HCT116 (cell line): ENCODE measurements at places on chromosomes 2 and 18. TPM values are rescaled to one million over a fixed set of nuclear protein-coding genes. Genes with fewer than 3 reads are reported as not detected.

Gene FIGLA
- total RNA-seq, result not detected

Gene LYG1
- 3.8 TPM for total RNA-seq

Gene CYTIP
- 0.64 TPM for total RNA-seq

Gene TUBA3E
- not detected for total RNA-seq

Gene TMEM37
- total RNA-seq, result 2.3 TPM

Gene CNRIP1
- not detected for total RNA-seq

Gene ANKRD30BL
- not detected for total RNA-seq

Gene ALMS1
- total RNA-seq, result 20.5 TPM

Gene SPP2
- not detected for total RNA-seq

DNA sequence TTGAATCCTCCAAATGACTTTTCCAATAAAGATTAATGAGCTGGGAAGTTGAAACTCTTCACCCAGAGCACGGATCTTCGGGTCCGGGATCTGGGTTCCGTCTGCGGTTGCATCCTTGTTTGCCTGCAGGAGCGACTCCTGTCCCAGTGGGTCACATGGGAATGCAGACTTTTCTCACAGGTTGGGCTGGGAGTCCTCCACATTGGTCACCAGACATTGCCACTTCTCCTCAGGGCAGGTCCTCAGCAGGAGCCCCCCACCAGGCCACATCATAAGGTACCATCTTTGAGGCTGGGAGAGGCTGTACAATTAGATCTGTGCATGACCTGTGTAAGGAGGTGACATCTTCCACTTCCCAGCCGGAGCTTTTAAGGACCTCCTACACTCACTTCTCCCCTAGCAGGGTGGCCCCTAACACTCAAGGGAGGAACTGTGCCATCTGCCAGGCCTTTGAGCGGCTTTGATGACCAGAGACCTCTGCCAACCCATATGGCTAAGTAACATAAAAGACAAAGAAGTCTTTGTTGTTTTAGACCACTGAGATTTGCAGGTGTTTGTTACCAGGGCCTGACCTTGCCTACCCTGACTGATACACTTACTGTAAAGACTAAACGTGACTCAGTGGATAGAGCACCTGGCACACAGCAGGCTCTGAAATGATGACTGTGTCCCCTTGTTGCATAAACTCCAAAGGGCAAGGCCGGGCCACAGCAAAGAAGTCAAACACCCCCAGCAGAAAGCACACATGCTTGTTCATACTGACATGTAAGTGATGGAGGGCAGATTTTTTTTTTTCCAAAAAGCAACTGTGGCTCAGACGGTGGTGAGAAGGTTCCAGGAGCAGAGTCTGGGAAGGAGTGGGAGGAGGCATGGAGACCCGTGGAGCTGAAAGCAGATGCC lies 7.9 kb upstream of the TEX51 start:
- DNase-seq, result no peak

DNA sequence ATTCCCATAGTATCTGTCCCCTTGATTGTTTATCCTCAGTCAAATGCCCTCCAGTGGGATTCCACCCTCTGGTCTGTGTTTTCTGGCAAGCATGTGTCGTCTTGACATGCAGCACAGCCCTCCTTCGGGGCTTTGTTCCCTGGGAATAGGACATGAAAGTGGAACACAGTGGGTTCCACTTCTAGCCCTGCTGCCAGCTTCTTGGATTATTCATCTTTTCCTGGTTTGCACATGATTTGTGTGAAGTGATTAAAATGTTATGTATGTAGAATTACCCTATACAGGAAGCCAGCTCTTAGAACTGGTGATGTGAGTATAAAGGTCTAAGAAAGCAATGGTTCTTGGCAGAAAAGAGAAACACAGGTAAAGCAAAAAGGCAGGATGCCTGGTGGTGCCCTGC lies 142.3 kb downstream of the TANC1 start:
- no peak for DNase-seq

- no peak for DNase-seq
Observed at GRCh38 chr2:151927501-151928221, 99.4 kb upstream of the ARL5A start.

GRCh38 chr2:111091811-111092211 lies 28.9 kb upstream of the BCL2L11 start:
- no peak for DNase-seq

DNA sequence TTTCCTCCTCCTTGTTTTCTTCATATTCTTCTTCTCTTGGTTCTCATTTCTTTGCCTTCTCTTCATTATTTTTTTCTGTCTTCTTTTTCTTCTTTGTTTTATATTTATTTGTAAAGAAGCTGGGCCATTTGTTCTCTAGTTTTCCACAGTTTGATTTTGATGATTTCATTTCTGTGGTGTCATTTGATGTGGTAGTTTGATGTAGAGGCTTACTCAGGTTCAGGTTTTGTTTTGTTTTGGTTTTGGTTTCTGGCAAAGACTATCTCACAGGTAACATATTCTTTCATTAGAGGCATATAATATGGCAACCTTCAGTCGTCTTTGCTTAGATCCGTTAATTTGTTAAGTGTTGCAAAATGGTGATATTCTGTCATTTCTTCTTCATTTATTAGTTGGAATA lies 75.3 kb downstream of the BABAM2 start:
- no peak for DNase-seq

- no peak for DNase-seq
Observed at GRCh38 chr2:237694415-237695194, 67.2 kb downstream of the LRRFIP1 start.

GRCh38 chr18:38664929-38665328 lies 1099.3 kb upstream of the CELF4 start:
- DNase-seq, result no peak

- DNase-seq, result no peak
Observed at GRCh38 chr18:74957588-74958224, 251.2 kb downstream of the PTGR3 start.

DNA sequence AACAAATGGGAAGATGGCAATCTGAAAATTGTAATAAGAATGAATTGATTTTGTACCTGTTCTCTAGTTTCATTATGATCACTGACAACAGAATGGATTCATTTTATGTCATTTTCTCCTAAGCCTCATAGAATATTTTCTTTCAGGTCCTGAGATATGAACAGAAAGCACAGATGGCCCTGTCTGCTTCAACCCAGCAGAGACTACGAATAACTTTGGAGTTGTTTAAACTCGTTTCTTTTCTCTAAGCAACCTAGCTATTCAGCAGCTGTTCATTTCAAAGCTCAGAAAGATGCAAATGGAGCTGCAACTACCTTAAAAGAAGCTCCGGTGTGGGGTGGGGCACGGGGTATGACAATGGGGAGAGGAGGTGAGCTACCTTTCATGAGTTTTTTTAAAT lies 124.9 kb downstream of the ALK start:
- no peak for DNase-seq

- DNase-seq, result no peak
Observed at GRCh38 chr2:73575261-73575660, 67.0 kb downstream of the NAT8 start.

GRCh38 chr2:232488721-232489300 lies 1.2 kb upstream of the ECEL1 start:
- DNase-seq, result no peak

- no peak for DNase-seq
Observed at GRCh38 chr18:62938006-62938405, 222.7 kb downstream of the PHLPP1 start.

- DNase-seq, result peak; percentile 29
Observed at GRCh38 chr18:7789856-7790552, 222.9 kb downstream of the PTPRM start.
